ENCODE measurements at places on chromosomes 7 and 10.

GRCh38 chr10:79242620-79243152 lies 104.6 kb upstream of the PPIF start:
- peak; percentile 72 for DNase-seq

DNA sequence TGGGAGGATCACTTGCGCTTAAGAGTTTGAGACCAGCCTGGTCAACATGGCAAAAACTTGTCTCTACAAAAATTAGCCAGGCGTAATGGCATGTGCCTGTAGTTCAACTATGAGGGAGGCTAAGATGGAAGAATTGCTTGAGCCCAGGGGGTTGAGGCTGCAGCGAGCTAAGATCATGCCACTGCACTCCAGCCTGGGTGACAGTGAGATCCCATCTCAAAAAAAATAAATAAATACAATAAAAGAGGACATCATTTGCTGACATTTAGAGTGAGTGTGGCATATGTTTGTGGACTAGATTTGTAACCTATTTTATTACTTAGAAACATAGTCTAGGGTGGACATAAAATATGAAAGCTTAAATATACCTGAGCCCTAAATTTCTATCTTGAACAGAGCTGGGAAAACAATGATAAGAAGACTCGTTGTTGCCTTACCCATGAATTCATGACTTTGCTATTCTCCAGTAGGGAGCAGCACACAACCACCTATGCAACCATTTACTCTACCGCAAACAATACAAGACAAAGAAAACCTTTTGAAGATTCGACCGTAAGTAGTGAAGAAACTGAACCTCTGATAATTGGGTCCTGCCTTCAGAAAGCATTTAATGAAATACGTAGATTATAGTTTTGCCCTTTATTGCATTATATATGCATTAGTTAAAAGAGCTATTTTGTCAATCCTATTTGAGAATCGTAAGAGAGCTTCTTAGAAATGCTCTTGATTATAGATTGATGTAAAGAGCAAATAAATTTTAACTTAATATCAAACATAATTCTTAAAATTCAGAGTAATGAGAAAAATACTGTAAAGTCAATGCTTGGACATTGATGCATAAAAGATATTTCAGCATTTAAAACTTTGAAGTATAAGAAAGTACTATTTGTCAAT lies 83.5 kb downstream of the GNAT3 start:
- DNase-seq: no peak

GRCh38 chr7:100432053-100432452 lies 2.4 kb downstream of the MEPCE start:
- DNase-seq: no peak

DNA sequence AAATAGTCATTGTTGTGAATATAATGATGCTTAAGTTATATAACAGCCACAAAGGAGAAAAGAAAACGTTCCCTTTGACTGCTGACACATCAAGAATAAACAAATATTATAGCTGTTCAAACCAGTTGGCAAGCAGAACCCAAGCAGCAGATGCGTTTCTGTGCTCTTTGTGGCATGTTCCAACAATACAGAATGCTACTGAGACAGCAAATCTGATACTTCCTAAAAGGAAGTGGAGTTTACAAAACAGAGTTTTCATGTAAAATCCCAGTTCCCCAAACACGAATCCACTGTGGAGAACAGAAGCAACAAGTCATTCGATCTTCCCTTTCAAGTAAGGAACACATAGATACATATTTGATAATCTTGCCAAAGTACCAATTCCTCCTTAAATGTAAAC lies 170.9 kb upstream of the ASAH2 start:
- no peak for DNase-seq

- no peak for DNase-seq
Measured at GRCh38 chr7:1219498-1219897, 13.2 kb upstream of the UNCX start.

DNA sequence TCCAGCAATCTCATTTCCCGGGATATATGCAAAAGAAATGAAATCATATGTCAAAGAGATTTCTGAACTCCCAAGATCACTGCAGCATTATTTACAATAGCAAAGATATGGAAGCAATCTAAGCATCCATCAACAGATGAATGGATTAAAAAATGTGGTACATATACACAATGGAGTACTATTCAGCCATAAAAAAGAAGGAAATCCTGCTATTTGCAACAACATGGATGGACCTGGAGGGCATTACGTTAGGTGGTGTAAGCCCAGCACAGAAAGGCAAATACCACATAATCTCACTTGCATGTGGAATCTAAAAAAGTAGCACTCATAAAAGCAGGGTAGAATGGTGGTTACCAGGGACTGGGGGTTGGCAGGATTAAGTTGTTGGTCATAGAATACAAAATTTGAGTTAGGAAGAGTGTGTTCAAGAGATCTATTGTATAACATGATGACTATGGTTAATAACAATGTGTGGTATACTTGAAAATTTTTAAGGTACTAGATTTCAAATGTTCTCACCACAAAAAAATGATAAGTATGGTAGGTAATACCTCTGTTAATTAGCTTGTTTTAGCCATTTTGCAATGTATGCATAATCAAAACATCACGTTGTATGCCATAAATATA lies 32.9 kb upstream of the EIF5AL1 start:
- DNase-seq: no peak

- no peak for DNase-seq
Measured at GRCh38 chr7:129862682-129863081, 90.1 kb downstream of the UBE2H start.

All from uterus (tissue), 4 donors.